Suppressor macrophage treated with lipopolysaccharide for 4 hours (primary cell): ENCODE measurements at places on chromosomes 1 and 21.

DNA sequence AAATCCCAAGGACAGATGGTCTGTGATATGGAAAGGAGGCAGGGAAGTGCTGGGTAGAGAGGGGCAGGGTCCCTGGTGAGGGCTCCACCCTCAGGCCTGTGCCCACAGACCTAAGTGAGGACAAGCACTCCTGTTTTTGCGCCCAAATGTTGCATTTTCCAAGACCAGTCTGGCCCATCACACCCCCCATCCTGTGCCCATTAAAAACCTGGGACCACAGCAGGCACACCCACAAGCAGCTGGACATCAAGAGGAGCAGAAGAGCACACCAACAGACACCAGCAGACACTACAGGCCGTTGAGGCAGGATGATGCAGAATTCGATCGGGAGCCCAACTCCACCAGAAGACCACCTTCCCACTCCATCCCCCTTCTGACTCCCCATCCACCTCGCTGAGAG lies 72.8 kb downstream of the DMRTA2 start:
- no peak for DNase-seq

GRCh38 chr1:153612111-153612754 lies 704 bp downstream of the S100A16 start:
- no peak for DNase-seq

- no peak for DNase-seq
Observed at GRCh38 chr21:41545500-41546359, 37.8 kb upstream of the TMPRSS2 start.

DNA sequence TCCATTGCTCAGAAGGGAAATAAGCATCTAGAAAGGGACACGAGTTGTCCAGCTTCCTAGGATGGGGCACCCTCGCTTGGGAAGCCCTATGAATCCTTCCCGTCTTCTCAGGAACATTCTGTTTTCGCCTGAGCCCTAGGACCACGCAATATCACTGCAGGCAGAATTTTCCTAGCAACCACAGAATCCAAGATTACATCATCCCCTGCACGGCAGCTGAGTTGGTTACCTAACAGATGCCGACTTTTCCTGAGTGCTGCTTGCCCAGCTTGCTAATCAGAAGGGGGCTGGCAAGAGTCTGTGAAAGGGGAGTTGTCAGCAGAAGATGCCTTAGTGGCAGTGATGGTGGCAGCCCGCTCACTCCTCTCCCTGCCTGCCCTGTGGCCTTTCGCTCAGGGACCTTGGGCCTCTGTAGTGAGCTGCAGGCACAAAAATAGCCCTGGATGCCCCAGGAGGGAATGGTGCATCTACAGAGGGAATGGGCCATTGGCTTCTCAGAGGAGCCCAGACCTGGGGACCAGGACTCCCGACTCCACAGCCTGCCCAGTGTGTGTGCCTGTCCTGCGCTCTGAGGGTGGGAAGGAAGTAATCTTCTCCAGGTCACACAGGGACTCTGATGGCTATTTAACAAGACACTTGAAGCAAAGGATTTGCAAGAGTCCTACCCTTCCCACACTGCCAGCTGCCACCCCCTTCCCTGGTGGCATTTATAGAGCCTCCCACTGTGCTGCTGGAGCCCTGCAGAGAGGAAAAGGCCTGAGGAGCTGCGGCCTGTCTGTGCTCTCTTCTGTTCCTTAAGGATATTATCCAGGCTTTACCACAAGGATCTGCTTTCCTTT lies 28.9 kb upstream of the CLSTN1 start:
- DNase-seq = peak; percentile 10

DNA sequence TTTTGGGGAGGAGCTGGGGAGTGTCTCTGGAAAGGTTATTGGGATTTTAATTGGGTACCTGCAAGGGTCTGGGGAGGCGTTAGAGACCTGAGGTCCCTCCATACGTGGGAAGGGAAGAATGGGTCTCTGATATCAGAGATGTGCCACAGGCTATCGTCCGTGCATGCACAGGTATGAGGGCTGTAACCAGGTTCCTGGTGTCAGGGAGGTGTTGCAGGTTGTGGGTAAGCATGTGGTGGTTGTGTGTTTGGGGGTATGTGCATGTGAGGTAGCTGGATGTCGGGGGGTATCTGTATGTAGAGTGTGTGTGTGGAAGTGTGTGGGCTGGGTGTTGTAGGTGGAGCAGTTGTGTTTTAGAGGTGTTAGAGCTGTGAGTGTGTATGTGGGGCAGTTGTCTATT lies 8.3 kb downstream of the AHDC1 start:
- DNase-seq = no peak

GRCh38 chr1:83787246-83787998 lies 211.5 kb downstream of the TTLL7 start:
- DNase-seq = no peak

DNA sequence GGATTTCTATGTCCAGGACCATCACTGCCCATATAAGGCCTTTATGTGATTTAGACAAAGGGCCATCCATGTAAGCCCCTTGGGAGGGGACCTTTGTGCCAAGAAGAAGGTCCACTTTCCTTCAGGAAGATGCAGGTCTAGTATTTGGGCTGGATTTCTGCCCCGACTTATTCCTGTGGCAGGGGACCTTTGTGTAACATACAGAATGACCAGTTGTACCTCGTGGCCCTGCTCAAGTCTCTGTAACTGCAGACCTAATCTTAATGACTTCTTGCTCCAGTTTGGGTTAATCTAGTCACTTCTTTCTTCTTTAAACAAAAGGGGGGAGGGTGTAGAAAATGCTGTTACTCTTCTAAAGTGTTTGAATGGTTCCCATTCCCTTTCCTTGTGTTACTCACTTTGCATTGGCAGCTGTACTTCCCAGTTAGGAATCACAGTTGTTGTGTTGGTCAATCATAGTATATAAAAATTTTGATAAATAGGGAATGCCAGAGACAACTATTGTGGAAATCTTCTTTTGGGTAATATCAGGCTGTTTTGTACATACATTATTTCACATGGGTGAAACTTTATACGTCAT lies 54.2 kb downstream of the MIGA1 start:
- DNase-seq = no peak

DNA sequence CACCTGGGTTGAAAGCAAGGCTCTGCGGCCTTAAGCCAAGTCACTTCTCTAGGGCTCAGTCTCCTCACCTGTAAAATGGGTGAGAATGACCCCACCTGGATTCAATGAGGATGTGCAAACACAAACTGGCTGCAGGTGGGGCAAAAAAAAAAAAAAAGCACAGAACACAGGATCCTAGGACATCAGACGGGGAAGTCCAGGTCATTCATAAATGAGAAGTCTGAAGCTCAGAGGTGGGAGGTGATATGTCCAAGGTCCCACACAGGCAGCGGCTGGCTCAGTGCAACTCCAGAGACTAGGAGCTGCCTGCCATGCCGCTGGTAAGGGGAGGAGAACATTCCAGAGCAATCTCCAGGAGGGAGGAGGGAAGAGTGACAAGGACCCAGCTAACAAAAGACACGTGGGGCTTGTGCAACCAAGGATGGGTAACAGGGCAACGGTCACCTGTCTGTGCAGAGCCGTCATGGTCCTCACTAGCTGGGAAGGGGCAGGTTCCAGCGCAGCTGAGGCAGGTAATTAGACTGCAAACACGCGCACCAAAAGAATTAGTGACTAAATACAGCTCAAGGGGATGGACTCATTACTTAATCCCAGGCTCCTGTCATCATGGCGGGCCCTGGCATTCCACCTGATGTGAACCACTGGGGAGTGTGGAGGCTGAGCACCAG lies 19.5 kb downstream of the IFFO2 start:
- no peak for DNase-seq

GRCh38 chr1:29448456-29449235 lies 212.3 kb downstream of the PTPRU start:
- DNase-seq = no peak

GRCh38 chr1:232788235-232788872 lies 16.9 kb upstream of the MAP10 start:
- DNase-seq = no peak

- no peak for DNase-seq
Observed at GRCh38 chr1:4010284-4010683, 110.2 kb upstream of the C1orf174 start.

DNA sequence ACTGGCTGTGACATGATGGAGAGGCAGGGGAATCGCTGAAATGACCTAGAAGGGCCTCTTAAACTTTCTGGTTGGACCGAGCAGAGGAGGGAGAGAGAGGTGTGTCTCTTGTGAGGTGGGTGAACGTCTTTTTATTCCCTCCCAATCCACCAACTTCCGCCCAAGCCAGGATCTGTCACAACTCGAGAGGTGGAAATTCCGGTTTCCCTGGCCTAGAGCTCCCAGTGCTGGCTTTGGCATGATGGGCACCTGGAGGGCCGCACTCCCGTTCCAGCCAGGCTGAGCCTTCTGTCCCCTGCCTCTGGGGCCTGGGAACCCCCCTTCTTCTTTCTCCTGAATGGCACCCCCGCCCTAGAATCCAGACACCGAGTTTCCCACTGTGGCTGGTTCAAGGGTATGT lies at the start of gene SEMA4A:
Gene SEMA4A (plus strand): TSS at position 224 of the 400 bp plus-strand sequence. CDS start 994 bp downstream, outside the sequence.
- no peak for DNase-seq

GRCh38 chr1:113855630-113856400 lies 15.7 kb downstream of the PTPN22 start:
- no peak for DNase-seq

DNA sequence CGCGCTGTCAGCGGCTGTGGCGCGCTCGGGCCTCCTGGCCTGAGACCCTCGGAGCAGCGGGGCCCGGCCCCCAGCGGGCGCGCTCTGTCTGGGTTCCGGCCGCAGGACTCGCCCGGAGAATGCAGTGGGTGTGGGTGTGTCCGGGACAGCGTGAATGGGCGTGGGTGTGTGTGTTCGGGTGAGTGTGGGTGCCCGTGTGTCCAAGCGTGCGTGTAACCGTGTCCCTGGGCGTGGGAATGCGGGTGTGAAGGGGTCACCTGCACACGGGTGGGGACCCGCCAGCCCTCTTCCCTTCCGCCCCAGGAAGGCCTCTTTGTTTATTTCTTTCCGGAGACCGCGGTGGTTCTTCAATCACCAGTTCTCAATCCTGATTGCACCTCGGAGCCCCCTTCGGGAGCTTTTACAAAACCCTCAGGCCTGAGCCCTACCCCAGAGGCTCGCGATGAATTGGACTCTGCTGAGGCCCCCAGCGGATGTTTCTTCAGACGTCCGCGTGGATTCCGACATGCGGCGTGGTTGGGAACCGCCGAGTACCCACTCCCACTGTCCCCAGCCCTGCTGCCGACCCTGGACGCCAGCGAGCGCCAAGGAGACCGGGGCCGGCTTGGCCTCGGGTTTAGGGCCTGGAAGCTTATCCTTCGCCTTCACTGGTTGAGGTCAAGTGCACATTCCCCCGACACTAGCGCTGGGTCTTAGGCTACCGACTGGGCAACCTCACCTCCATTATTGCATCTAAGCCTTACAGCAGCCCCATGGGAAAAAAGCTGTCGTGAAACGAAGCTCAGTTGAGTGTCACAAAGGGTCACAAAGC lies 19.3 kb downstream of the SERTAD4 start:
- no peak for DNase-seq

DNA sequence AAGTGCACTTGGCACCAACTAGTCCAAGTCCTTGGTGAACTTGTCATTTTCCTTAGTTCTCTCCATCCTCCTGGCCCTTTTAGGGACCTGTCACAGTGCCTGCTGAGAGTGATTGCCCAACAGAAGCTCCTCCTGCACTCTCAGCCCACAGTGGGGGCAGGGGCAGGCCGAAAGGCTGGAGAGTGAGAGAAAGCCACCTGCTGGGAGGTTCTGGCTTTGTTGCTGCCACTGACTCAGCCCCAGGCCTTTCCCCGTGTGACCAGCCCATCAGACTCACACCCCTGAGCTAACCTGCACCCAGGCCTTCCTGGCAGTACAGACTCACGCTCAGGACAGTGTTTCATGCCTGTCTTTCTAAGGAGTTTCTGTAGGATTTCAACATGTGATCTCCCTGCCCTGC lies 17.1 kb upstream of the PROK1 start:
- DNase-seq = peak; percentile 53

DNA sequence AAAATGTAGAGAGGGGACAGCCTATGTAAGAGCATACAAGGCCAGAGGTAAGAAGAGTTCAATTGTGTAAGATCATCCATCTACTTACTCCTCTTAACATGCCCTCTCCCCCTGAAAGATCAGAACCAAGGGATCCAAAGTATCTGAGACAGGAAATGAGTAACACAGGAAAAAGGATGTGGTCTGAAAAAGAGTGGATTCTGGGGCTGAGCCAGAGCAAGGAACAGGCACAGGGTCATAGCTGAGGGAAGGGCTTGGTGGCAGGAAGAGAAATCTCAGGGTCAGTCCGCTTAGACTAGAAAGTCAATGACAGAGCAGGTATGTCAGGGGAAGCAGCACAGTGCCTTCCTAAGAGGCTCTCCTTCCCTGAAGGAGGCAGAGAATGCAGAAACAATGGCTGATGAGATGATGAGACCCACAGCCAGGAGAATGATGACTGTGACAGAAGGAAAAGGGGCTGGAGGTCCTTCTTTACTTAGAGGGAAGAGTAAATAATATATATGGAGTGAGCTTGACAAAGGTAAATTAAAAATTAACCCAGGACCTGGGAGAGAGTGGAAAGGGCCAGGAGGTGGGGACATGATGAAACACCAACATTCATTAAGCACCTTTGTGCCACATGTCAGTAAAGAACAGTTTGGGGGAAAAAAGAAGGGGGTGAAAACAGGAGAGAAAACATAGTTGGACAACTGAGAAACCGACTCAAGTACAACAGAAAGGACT lies 26.2 kb upstream of the A3GALT2 start:
- DNase-seq = peak; percentile 67
